Activated CD8-positive, alpha-beta memory T cell treated with anti-CD3 and anti-CD28 coated beads, Interleukin-2, amount 10 ng/mL, durations not matched to agents 7 days and 5 days (primary cell): ENCODE measurements at places on chromosomes 6 and 20.

DNA sequence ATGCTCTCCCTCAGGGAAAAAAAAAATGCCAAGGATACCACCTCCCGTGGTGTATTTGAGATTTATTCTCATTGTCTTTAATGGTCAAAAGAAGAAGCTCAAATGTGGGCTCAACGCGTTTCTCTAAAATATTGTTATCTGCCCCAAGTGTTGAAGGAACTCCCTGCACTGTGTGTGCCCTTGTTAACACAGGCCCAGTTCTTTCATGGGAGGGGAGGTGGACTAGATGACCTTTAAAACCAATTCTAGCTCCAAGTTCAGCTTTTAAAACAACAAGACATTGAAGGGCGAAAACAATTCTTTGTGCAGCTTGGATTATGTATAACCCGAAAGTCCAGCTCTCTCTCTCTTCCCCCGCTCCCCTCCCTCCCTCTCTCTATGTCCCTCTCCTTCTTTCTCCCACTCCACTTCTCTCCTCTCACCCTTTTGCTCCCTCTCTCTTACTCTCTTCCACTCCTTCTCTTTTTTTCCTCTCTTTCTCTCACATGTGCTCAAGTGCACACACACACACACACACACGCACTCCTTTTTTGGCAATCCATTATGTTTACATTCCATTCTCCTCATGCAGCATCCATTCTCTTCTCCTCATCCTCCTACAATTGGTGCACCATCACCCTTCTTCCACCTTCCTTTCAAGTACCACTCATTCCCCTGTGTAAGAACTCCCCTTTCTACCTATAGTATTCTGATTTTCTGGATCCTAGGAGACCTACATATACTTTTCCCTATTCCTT, 8.5 kb downstream of the HLA-DMB start:
- DNase-seq, result no peak

DNA sequence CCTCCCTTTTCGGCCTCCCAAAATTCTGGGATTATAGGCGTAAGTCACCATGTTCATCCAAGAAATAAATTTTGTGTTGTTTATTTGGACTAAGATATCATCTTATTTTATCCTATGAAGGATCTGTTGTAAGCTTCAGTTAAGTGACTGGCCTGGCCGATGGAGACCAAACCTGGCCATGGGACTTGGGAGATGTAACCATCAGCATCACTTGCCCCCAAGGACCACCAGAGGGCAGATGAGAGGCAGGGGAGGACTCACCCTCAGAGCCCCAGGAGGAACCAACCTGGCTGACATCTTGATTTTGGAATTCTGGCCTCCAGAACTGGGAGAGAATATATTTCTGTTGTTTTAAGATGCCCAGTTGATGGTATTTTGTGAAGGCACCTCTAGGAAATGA, 266.7 kb downstream of the CDH26 start:
- DNase-seq, result no peak

GRCh38 chr6:76264468-76264867, 192.0 kb upstream of the IMPG1 start:
- no peak for DNase-seq

DNA sequence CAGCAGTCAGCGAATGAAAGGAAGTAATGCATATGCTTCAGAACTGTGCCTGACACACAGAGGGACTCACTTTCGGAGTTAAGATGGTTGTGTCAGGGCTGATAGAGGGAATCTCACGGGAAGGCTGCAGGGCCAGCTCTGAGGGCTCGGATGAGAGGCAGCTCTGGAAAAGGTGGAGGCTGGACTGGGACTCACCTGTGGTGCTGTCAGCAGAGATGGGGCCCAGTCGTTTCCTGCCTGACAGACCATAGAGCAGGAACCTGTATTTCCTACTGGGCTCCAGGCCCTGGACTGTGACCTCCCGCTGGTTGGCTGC, 9.3 kb downstream of the CYP21A2 start:
- DNase-seq, result no peak

DNA sequence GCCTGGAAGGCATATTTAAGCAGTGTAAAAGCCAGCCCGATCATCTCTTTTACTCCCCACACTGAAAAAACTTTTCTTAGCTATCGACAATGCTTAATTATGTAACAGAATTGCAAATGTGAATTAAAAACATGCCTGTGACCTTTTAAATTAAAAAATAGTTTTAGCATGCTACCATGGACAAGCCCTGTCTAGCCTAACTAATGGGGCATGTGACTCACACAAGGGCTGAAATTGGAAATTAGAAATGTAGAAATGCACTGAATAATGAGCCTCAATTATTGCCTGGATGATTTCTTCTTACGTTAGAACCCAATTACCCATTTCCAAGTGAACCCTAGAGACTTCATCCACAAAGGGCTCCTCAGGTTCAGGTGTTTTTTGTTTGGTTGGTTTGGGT, 82.7 kb downstream of the SIM1 start:
- no peak for DNase-seq

DNA sequence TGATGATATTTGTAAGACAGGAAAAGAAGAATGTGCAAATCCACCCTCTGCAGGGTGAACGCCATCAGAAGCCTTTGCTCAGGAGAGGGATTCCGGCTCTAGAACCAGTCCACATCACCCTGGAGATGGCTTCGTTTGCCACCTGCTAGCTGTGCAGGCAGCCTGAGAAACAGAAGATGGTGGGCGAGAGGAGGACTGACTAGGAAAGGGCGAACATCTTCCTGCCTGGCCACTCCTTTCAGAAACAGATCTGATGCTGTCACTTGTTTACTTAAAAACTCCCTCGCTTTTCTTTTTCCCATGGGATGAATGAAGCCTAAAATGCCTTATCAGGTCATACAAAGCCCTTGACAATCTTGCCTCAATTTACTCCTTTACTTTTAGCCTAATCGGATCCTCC, 1.2 kb downstream of the PTPRA start:
- peak; percentile 47 for DNase-seq

GRCh38 chr6:129183187-129183591, 300.3 kb downstream of the LAMA2 start:
- no peak for DNase-seq

DNA sequence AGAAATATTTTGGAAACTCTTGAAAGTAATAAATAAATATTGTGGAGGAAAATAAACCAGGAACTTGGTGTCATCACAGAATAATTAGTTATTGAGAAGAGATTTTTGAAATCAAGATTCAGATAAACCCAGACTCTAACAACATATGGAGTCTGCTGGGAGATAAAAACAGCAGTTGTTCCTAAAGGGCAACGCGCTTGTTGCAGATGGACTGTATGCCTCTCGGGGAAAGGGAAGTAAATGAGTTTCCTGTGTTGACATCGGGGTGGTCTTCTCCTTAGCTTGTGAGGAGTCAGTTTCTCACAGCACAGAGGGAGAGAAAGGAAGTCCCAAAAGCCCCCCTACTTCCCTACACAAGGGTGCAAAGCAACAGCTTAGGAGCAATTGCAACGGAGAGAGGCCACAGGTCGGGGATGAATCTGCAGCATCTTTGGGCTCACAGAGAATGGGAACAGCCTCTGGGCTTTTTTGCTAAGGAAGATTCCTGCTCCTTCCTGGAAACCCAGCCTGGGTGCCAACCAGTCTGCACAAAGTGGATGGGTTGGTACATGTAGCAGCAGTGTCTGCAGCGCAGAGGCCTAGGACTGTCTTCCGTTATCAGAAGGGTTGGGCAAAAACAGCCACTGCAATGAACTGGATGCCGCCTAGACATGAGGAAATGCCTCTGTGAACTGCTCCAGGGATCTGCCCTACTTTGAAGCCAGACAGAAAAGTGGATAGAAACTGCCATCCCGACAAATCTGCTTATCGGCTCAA, 603.0 kb upstream of the NRSN1 start:
- DNase-seq, result no peak
